ENCODE measurements at places on chromosomes 4 and X. TPM values are rescaled to one million over a fixed set of nuclear protein-coding genes. Genes with fewer than 3 reads are reported as not detected.

DNA sequence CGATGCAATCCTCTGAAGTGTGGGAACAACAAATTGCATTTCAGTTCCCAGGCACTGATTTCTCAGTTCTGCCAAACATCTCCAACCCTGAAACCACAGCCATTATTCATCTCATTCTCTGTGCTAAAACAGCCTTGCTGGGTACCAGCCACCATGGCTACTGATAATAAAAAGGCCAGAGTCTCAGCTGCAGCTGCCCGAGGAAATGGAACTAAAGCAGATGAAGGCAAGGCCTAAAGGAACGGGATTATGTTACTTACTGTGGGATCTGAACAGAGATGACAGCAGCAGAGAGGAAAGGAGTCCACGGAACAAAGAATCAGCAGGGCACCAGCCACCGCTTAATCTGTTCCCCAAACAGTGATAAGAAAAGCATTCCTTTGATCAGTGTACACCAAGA lies 155.7 kb downstream of the PAPSS1 start:
- no peak for DNase-seq
- H3K36me3 ChIP-seq = no peaks in the 10 kb centered on the region
- no peaks in the 10 kb centered on the region for H3K4me1 ChIP-seq
- H3K27me3 ChIP-seq = no peaks in the 10 kb centered on the region

The RBM46 gene
- not detected for total RNA-seq

- no peak overlapping the region for H3K4me3 ChIP-seq
- no peak overlapping the region for H3K27ac ChIP-seq
- H3K36me3 ChIP-seq = no peaks in the 10 kb centered on the region
- no peak for DNase-seq
- no peaks in the 10 kb centered on the region for H3K27me3 ChIP-seq
Observed at GRCh38 chr4:124803641-124804040, 91.1 kb upstream of the ANKRD50 start.

The ADAMTS3 gene
- not detected for total RNA-seq

GRCh38 chr4:148286012-148286411 lies 156.2 kb downstream of the NR3C2 start:
- H3K27ac ChIP-seq = no peak overlapping the region
- DNase-seq = no peak
- H3K27me3 ChIP-seq = no peaks in the 10 kb centered on the region
- H3K4me3 ChIP-seq = no peak overlapping the region

The TTC29 gene
- total RNA-seq = not detected

The LIMCH1 gene
- not detected for total RNA-seq

DNA sequence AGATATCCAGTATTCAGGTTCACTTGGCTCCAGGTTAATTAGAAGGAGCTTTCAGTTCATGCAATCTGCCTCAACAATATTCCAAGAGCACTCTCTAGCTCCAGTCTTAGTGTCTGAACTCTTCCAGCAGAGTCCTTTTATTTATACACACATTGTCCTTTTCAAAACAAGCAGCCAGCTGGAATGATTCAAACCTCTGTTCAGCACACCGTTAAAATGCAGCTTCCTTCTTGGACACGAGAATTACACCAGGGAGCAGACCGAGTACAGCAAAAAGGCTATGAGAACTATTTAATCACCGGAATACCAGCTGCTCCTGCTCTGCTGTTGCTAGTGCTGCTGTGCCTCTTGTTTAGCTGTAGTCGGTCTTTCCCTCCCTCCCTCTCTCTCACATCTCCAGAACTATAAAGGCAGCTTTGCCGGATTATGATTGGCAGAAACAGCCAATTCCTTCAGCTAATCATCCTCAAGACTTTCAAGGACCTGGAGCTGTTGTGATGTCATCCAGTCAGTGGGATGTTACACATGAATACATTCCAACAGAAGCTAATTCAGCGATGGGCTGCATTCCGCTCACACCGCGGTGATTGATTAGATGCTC lies at the start of gene NDST4:
TSS of gene NDST4 (minus strand) at position 115 of the 601 bp plus-strand sequence. CDS start 36,584 bp downstream, outside the sequence.
- H3K36me3 ChIP-seq = no peaks in the 10 kb centered on the region
- no peak for DNase-seq
- no peak within 1 kb of the TSS for H3K27ac ChIP-seq

The DGAT2L6 gene
- total RNA-seq = not detected

The FAM236C gene
- not detected for total RNA-seq

GRCh38 chrX:1493877-1494510 lies 41.3 kb upstream of the ASMTL start:
- no peak overlapping the region for H3K4me3 ChIP-seq
- H3K27me3 ChIP-seq = no peaks in the 10 kb centered on the region
- peak; percentile 14 for DNase-seq
- H3K36me3 ChIP-seq = peaks cover 54% of the 10 kb centered on the region

Data from activated CD4-positive, alpha-beta memory T cell treated with anti-CD3 and anti-CD28 coated beads, Interleukin-2, amount 10 ng/mL, durations not matched to agents 7 days and 5 days (primary cell).